ENCODE measurements at places on chromosomes 5 and 9.

DNA sequence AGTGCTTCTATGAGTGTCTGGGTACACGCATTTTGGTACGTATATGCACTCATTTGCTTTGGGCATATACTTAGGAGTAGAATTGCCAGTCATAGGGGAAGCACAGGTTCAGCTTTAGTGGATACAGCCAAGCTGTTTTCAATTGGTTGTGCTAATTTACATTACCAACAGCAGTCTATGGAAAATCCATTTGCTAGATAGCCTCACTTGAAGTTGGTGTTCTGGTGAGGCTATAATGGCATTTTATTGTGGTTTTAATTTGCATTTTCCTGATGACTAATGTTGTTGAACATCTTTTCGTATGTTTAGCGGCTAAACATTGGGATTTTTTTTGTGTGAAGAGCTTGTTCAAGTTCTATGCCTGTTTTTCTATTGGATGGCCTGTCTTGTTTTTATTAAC is 76.8 kb upstream of the ANKH start:
- DNase-seq = no peak

GRCh38 chr5:154900066-154900465 is 37.9 kb downstream of the GEMIN5 start:
- no peak for DNase-seq

GRCh38 chr5:100790170-100790665 is 112.9 kb downstream of the ST8SIA4 start:
- no peak for DNase-seq

DNA sequence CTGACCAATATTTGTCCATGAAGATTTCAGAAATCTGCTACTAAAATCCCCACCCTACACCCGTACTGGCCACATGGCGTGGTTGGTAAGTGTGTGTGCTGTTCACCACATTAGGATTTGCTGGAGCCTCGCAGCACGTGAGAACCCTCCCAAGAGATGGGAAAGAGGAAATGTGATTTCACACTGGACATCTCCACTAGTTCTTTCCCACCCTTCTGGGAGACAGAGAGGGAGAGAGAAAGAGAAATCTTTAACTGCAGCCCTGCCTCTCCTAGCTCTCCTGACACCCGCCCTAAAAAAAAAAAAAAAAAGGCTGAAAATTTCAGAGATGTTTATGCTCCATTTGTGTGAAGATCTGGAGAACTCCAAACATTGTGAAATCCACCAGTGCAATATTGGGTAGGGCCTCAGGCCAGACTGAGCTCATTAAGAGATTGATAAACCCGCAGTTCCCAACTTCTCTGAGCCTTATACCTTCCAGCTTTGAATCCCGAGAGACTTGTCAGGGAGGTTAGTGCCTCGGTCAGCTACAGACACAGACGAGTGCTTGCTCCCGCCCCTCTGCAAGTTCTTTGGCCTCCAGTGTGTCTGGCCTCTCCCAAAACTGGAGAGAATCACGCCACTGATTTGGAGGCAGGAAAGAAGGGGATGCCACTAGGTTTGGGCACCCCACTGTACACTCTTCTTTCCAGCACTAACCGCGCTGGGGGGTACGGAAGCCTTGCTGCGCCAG is 1.9 kb downstream of the SPRY4 start:
- peak; percentile 57 for DNase-seq

- no peak for DNase-seq
Observed at GRCh38 chr5:175257847-175258194, 186.2 kb downstream of the DRD1 start.

GRCh38 chr5:137119321-137119720 is 379.8 kb downstream of the SPOCK1 start:
- DNase-seq = no peak

- DNase-seq = no peak
Observed at GRCh38 chr5:132773114-132773513, 3.9 kb downstream of the SEPTIN8 start.

DNA sequence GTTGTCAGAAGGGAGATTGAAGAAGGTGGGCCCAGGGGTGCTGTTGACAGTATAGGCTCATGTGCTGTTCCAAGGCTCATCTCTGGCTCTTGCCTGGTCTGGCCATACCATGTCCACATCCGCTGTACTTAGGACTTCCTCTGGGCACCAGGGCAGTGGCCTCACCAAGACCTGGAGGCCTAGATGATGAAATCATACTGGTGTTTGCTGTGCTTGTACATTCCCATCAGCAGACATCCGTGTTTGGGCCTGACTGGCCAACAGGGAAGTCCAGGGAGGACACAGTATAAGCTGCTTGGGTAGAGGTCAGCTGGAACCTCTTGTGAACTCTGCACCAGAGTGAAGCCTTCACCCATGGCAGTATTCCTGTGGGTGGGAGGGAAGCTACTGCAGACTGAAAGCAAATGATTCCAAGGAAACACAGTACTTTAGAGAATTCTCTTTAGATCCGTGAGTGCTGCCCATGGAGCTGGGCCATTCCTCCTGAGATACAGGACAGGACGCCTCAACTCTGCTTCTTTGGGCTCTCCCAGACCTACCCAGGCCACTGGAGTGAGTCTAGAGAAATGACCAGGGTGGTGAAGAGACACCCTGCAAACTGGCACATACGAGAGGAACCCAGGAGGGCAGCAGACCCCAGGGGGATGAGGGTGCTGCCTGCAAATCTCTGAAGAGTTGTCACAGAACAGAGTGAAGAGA is 22.5 kb downstream of the POLR1E start:
- no peak for DNase-seq

GRCh38 chr5:181190711-181191525 is 14.1 kb downstream of the TRIM7 start:
- DNase-seq = no peak

- DNase-seq = no peak
Observed at GRCh38 chr5:179312557-179313235, 32.6 kb downstream of the ADAMTS2 start.

DNA sequence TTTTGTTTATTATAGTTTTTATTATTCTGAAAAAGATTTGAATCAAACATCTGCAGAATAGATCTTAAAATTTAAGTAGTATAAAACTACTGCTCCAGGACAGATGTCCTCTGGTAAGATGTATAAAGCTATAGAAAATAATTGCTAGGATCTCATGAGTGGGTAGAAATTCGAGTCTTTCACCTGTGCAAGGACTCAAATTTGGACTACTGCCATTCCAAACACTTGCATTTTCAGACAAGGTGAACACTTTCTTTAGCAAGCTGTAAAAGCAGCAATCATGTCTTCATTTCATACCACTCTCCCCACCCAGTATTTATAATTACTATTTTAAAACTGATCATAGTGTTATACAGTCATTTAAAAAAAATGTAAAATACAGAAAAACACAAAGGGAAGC is 20.7 kb downstream of the SKP2 start:
- no peak for DNase-seq

- DNase-seq = peak; percentile 62
Observed at GRCh38 chr9:73042155-73042554, 89.3 kb upstream of the ALDH1A1 start.

- no peak for DNase-seq
Observed at GRCh38 chr5:1889321-1890065, 6.8 kb upstream of the IRX4 start.

GRCh38 chr9:35562895-35563780 is 41.9 kb upstream of the TESK1 start:
- no peak for DNase-seq

Data from HT1080 (cell line).